Central memory CD8-positive, alpha-beta T cell (primary cell): ENCODE measurements at places on chromosomes 12 and 14.

GRCh38 chr14:59252772-59253500 is 64.5 kb downstream of the DAAM1 start:
- DNase-seq = no peak
- H3K4me3 ChIP-seq = no peak overlapping the region
- no peak overlapping the region for H3K27ac ChIP-seq
- no peaks in the 10 kb centered on the region for H3K27me3 ChIP-seq
- peaks cover 6% of the 10 kb centered on the region for H3K4me1 ChIP-seq

- H3K4me1 ChIP-seq = no peaks in the 10 kb centered on the region
- no peak for DNase-seq
- peaks cover 47% of the 10 kb centered on the region for H3K36me3 ChIP-seq
- no peak overlapping the region for H3K27ac ChIP-seq
- no peak overlapping the region for H3K4me3 ChIP-seq
These were observed 19.4 kb downstream of the ALDH6A1 start for GRCh38 chr14:74064883-74065282.

DNA sequence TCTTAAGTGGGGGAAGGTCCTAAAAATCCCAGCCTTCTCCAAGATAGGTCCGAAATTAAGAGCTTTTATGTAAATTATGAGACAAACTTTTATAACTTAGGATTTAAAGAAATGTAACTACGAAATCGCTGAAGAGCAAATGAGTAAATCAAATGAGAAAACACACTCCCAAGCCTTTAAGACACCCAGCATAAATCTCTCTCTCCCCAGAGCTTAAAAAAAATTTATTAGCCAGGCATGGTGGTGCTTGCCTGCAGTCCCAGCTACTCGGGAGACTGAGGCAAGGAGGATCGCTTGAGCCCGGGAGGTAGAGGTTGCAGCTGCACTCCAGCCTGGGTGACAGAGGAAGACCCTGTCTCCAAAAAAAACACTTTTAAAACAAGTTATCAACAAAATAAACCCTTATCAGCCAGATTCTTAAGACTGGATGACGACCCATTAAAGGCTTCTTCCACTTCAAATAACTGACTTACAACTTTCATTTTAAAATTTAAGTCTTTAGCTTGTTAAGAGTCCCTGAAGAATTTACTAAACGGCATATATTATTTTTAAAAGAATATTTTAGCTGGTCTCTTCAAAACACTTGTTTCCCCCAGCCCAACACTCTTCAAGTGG is 3.2 kb downstream of the PTGES3 start:
- H3K4me1 ChIP-seq = peaks cover 57% of the 10 kb centered on the region
- H3K27ac ChIP-seq = peak overlapping the region; percentile 98
- peaks cover 70% of the 10 kb centered on the region for H3K36me3 ChIP-seq

- no peak overlapping the region for H3K4me3 ChIP-seq
- no peaks in the 10 kb centered on the region for H3K4me1 ChIP-seq
- peaks cover 11% of the 10 kb centered on the region for H3K27me3 ChIP-seq
- DNase-seq = no peak
- H3K27ac ChIP-seq = no peak overlapping the region
These were observed 463.0 kb downstream of the AACS start for GRCh38 chr12:125528281-125528680.
